ENCODE measurements at places on chromosomes 3 and 15.

DNA sequence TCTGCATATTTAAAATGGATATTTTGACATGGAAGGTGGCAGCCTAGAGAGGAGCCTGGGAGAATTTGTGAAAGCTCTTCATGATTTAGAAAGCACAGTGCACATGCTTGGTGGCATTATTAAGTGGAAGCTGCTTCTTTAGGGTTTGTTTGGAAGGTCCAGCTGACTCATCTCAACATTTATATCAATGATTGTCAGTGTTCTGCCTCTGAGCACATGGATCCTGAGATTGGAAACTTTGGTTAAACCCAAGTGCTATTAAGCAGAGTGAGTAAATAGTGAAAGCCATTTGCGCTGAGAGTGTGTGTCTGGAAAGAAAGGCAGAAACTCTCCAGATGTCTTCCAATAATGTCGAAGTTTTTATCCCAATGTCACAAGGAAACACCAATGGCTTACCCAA, 7.4 kb downstream of the NOX5 start:
- no peak for DNase-seq

DNA sequence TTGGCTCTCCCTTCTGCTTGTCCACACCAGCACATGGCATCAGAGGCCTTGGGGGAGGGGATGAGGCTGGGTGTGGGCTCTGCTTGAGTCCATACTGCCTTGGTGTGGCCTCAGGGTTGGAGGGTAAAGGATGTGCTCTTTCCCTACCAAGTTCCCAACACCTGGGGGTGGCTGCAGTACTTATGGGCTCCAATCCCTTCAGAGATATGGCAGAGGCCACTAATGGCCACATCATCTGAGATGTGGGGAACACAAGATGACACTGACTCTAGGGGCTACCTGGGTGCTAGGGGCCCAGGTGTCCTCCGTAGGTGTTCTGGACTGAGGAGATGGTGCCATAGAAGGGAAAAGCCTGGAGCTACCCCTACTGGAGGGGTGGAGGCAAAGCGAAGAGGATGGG, 6.9 kb downstream of the CXCR6 start:
- DNase-seq = no peak

DNA sequence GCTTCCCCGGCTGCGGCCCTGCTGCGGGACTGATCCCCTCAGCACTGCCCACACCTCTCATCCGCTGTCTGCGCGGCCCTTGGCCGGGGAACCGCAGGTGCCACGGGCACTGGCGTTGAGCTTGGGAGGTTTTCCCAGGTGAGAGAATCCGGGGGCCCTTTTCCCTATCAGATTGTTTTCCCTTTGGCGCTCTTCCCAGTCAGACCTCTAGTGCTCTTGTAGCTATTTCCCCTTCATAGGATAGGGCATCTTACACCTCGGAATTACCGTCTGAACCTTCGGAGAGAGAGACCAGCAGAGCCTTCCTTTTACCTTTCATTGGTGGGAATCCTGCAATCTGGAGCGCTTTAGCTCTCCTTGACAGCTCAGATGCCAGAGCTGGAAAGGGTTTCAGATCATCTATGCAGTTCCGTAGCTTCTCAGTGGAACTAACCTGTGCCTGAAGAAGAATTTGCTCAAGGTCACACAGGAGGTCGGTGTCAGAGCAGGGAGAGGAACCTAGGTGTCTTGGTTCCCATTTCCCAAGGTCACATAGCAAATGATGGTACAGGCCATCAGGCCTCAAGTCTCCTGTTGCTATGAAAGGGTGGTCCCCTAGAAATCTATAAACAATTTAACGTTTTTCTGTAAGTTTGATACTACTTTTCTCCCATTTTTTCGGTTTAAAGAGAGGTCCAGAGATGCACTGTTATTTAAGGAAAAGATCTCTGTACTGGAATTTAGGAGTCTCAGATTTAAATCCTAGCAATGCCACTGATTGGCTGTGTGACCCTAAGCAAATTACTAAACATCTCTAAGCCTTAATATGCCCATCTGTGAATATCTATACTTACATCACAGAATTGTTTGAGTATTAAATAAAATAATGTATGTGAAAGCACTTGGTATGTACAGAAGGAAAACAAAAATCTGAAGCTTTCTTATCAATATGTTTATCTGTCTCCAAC, 916 bp downstream of the IDH3A start:
- no peak for DNase-seq

- no peak for DNase-seq
These were observed 7.7 kb downstream of the TUBGCP4 start for GRCh38 chr15:43378601-43379000.

GRCh38 chr3:172687501-172687900, 23.4 kb downstream of the NCEH1 start:
- DNase-seq = no peak
